ENCODE measurements at places on chromosomes 1 and 21.

DNA sequence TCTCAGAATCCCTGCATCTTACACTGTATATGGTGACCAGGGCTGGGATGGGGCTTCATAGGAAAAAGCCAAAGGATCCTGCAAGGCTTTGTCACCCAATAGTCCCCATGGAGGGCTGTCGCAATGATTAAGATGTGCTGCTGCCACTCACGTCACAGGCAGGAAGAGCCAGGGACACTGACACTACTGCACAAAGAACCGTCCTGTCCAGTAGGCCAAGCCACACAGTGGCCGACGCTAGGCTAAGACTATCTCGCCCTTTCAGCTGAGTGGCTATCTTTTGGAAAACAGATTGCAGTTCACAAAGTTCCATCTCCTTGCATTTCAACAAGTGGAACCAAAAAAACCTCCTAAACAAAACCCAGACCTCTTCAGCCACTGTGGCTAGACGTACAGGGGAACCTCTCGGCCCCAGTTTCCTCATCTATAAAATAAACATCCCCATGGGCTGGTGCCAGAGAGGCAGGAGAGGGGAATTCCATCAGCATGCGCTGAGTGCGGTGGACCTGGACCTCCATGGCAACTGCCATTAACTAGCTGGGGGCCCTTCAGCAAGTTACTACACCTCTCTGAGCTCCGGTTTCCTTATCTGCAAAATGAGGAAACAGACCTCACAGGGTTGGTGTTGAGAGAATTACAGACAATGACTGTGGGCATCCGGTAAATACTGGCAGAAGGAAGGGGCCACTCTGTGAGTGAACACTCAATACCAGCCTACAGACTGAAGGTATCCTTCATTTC is 8.7 kb downstream of the CAPZB start:
- no peak for DNase-seq

- no peak for DNase-seq
Observed at GRCh38 chr1:114482585-114482984, 28.4 kb downstream of the TRIM33 start.

DNA sequence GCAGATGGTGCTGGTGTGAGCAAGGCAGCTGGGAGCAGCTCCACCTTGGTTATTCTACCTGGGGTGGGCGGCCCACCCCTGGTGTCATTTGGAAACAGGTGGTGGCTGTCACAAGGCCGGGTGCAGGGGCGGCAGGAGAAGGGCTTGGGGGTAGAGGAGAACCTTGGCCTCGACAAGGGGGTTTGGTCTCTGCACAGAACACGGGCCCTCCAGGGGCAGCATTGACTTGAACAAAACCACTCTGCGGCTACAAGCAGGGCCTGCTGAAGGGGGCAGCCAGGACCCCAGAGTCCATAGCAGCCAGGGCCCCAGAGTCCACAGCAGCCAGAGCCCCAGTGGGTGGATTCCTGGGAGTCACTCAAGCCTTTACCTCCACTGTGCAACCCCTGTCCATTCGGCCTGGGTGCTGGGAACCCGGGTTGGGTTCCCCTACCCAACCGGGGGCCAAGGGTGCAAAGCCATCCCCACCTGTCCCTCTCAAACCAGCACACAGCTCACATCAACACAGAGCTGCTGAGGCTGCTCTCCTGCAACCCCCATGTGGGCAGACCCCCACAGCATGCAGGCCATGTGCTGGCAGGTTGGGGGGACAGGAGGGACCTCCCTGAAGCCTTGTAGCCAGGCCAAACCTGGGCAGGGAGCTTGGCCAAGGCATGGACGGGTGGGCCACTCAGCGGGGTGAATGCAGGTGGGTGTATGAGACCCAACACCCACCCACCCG is 7.7 kb downstream of the TRIM11 start:
- no peak for DNase-seq

GRCh38 chr1:16617114-16617631 is 3.8 kb upstream of the NBPF1 start:
- no peak for DNase-seq

GRCh38 chr1:83901547-83902155 is 97.3 kb downstream of the TTLL7 start:
- no peak for DNase-seq

DNA sequence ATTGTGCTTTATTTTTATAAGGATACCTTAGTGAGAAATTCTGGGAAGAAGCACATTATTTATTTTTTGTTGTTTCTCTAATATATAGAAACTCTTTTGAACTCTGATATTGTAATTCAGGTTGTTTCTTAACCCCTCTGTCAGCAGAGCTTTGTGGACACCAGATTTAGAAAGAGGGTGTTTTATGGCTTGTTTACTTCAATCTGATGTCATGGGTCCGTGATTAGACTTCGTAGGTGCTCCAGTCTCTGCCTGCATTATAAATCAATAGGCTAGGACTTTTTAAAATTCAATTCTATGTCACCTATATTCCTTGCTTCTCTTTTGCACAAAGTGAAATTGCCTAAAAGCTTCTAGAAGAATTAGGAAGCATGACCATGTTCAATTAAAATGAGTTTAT is 47.3 kb upstream of the CCDC190 start:
- no peak for DNase-seq

DNA sequence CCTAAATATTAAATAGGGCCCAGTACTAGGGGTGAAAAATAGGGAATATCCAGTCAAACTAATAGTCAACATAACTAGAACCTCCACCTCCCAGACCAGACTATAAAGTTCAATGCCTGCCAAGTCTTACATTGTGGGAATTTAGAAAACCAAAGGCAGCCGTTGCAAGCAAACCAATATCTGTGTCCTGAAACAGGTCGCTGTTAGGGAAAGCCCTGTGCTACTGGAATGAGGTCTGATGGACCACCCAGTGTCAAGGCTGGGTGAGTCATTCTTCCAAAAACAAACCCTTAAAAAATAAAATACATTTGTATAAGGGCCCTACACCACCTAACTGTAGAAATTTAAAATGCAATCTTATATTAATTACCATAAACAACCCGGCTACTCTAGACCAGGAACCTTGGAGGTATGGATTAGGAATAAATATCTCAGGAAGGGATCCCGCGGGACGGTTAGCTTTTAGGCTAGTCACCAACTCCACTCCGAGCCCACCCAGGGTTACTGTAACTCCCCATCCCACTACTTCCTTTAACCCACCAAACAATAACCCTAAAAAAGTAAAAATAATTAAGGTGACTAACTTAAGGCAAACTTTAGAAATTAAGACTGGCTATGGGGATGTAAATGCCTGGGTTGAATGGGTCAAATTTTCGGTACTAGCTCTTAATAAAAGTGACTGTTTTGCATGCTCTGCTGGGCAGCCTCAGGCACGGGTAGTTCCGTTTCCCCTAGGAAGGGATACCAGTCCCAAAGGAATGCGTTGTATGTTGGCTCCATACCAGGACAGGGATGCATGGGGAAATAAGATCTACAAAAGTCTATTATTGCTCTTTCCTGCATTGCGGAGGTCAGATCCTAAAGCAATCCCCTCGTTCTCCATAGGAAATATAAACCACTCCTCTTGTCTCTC is 65.4 kb upstream of the TLR5 start:
- DNase-seq = no peak

DNA sequence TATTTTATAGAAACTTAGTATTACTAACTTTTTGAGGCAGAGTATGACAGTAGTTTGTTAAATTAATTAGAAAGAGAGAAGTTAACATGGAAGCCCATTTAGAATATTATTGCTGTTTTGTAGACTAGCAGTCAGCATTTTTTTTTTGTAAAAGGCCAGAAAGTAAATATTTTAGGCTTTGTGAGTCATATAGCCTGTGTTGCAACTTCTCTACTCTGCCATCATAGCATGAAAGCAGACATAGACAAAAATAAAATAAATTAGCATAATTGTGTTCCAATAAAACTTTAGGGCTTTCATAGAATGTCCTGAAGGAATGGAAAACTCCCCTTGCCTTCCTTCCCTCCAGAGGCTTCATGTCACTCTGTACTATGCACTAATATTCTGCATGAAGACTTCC is 12.3 kb upstream of the RGS4 start:
- DNase-seq = no peak

DNA sequence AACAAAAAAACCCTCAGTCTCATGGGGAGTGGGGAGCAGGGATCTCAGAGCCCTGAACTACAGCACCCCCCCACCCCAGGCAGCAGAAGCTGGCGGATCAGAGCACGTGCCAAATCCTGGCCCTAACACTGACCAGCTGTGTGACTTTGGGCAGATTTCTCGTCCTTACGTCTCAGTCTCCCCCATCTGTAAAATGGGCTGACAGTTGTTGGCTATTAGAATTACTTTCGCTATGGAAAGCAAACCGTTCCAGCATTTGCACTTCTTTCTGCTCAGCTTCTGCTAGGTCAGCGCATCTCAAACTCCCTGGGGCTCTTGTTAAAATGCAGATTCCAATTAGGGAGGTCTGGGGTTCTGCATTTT is 15.5 kb downstream of the TNFRSF8 start:
- DNase-seq = no peak

GRCh38 chr1:223453902-223454301 is 60.7 kb downstream of the CCDC185 start:
- DNase-seq = no peak

GRCh38 chr1:232393010-232393409 is 236.9 kb downstream of the SIPA1L2 start:
- DNase-seq = no peak

- DNase-seq = no peak
Observed at GRCh38 chr1:230495076-230495475, 68.9 kb upstream of the PGBD5 start.

GRCh38 chr1:228898582-228898992 is 163.3 kb downstream of the RHOU start:
- no peak for DNase-seq

DNA sequence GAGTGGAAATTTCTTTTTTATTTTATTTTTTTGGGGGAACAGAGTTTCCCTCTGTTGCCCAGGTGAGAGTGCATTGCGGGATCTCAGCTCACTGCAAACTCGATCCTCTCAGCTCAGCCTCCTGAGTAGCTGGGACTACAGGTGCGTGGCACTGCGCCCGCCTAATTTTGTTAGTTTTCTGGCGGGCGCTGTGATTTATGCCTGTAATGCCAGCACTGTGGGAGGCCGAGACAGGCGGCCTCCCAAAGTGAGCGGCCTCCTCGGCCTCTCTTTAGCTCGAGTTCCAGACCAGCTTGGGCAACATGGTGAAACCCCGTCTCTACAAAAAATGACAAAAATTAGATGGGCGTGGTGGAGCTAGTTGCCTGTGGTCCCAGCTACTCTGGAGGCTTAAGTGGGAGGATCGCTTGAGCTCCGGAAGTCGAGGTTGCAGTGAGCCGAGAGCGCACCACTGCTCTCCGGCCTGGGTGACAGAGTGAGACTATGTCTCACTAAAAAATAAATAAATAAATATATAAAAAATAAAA is 2.7 kb downstream of the GMEB1 start:
- DNase-seq = no peak

GRCh38 chr1:183191833-183192232 is 5.8 kb downstream of the LAMC2 start:
- no peak for DNase-seq

GRCh38 chr1:209491897-209492296 is 91.6 kb upstream of the CAMK1G start:
- no peak for DNase-seq

DNA sequence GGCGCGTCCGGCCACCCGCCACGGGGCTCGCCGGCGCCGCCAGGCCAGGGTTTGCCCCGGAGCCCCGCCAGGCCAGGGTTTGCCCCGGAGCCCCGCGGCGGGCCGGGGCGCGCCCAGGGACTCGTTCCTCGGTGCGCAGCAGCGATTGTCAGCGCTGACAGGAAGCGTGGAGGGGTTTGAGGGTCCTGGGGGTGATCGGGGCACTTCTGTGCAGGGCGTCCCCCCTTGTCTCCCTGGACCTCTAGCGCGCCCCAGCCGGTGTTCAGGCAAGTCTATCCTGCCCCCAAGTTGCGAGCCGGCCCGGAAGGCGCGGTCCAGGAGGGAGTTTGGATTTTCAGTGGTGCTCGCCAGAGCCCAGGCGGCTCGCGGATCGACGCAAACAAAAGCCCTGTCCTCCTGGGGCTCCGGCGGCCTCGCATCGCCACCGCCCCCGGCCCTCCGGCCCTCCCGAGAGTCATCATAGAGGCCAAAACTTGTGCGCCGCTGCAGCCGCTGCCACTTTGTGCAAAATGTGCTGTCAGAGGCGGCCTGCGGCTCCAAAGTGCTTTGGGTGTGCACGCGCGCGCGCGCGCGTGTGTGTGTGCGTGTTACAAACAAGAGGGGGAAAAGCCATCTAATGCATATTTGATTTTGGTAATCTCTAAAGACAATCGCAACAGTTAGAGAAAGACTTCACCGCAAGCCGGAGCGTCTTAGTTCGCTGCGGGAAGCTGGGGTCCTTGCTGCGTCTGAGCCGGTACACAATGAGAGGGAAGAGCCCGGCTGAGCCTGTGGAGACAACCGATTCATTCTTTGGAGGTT is 1.0 kb downstream of the ROR1 start:
- DNase-seq = no peak

DNA sequence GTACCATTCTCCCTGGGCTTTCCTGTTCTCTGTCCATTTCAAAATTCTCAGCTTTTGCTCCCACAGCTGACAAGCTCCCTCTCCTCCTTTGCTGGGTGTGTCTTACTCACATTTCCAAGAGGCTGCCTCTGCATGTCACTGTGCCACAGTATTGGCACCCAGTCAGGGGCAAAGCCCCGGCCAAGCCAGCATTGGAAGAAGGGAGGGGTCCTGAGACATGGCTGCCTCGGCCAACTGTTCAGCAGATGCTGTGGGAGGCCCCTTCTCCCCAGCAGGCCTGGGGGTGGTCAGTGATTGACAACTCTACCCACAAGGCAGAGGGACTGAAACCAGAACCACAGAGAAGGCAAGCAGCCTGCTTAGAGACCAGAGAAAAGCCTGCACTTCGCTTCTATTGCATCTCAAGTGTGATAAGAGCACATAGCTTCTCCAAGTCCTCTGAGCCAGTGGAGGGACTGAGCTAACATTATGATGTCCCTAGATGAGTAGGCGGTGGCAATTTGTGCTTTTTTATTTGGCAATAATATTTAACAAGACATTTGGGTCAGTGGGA is 294.1 kb downstream of the SIPA1L2 start:
- no peak for DNase-seq

DNA sequence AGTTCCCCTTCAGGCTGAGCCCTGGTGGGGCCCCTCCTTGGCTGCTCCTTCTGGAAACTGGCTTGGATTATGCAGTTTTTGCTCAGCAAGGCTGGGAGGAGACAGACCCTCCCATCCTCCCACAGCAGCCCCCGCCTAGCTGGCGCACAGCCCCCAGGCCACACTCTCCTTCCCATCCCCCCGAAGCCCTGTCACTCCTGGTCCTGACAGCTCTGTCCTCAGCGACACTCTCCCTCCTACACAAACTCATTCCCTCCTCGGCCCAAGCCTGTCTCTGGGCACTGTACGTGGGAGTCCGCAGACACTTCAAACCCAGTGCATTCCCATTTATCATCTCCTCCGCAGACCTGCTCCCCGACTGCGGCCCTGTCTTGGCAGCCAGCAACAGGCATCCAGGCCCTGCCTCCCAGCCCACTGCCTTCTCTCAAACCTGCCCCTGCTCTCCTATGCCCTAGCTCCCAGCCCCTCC is 25.0 kb upstream of the EPHB2 start:
- DNase-seq = no peak

GRCh38 chr1:156944848-156945247 is 24.4 kb downstream of the LRRC71 start:
- no peak for DNase-seq

Data from stimulated activated CD8-positive, alpha-beta memory T cell treated with anti-CD3 and anti-CD28 coated beads, Interleukin-4, amount 100 ng/mL, for 1 hour (primary cell).